Stimulated activated CD4-positive, alpha-beta T cell treated with anti-CD3 and anti-CD28 coated beads, Interleukin-1b, Interleukin-23, amount 100 ng/mL, for 1 hour (primary cell): ENCODE measurements at places on chromosomes 5 and 9.

GRCh38 chr9:13324988-13325387 is 45.5 kb upstream of the MPDZ start:
- no peak for DNase-seq

GRCh38 chr9:115333277-115334070 is 215.5 kb upstream of the TNC start:
- DNase-seq: no peak

GRCh38 chr9:134247918-134248631 is 78.2 kb upstream of the RXRA start:
- no peak for DNase-seq

GRCh38 chr9:95494022-95494415 is 22.8 kb downstream of the PTCH1 start:
- no peak for DNase-seq

- no peak for DNase-seq
Observed at GRCh38 chr5:139460455-139460854, 2.1 kb downstream of the ECSCR start.

GRCh38 chr9:120877276-120878034 is 467 bp upstream of the PHF19 start:
- DNase-seq: no peak

DNA sequence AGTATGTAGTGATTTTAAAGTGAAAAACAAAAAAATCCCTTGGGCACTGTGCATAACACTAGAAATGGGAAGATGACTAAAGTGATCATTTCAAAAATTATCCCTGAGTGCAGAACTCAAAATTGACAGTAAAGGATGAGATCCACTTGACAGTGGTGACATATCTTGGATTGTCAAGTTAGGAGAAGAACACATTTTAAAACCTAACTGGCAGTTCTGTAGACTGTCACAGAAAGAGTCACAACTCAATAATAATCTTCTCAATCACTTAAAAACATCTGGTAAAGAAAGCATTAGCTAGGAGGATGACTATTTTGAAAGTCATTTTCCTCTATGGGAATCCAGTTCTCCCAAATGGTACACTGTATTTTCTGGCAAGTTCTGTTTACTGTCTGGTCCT is 127.1 kb downstream of the PIP5K1B start:
- no peak for DNase-seq

DNA sequence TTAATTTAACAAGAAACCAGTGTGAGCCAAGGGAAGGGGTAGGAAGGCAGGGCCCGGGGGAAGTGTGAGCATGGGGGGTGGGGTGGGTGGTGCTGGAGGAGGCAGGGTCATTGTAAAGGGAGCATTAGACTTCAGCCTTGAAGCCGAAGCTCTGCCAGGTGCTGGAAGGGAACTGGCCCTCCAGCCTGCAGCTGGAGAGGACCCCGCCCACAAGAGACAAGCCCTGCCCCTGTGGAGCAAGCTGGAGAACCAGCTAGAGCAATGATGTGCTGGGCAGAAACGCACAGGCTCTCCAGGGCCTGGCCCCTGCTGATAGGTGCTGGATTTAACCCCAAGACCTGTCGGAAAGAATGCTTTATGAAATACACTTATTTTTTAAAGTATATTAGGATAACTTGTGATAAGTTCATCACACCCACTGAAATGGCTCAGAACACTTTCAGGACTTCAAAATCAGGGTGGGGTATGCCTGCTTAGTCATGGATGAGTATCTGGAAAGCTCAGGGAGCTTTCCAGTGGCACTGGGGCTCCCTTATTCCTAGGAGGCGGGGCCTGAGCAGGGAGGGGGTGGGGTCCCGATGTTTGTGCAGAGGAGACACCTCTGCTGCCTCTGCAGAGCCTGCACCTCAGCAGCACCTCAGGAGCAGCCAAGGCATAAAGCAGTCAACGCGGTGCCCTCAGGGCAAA is 27.1 kb downstream of the UBE2QL1 start:
- no peak for DNase-seq

DNA sequence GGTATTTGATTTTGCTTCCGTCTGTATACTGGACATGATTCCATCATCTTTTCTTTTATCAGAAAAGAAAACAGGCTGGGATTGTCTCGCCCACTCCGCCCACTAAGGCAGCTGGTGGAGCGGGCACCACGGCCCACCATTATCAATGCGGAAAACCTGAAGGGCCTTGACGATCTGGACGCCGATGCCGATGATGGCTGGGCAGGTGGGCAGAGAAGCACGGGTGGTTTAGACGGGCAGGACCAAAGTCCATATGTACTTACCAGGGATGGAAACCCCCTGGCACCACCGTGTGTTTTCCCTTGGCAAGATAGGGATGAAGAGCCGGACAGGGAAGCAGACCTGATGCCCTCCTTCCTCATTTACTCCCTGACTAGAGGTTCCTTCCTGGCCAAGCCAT is 53.7 kb downstream of the PRRC2B start:
- no peak for DNase-seq

- no peak for DNase-seq
Observed at GRCh38 chr9:105693435-105694189, 729 bp upstream of the TMEM38B start.

- DNase-seq: no peak
Observed at GRCh38 chr9:110399983-110400382, 62.3 kb upstream of the TXNDC8 start.

DNA sequence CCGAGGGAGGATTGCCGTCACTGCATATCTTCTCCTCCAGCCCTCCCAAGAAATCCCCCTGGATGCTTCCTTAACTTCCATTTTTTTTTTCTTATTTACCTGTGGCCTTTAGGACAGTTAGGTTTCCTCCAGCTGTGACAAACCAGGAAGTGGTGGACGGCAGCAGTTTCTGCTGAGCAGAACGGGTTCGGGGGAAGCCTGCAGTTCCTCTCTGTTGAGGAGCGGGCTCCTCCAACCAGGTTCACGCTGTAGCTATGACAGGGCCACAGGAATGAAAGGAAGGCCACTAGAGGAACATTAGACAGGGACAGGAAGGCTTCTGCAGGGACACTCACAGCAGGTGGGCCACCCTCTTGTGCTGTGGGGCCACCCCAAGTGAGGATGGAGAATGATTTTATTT is 76.7 kb upstream of the SYK start:
- no peak for DNase-seq

DNA sequence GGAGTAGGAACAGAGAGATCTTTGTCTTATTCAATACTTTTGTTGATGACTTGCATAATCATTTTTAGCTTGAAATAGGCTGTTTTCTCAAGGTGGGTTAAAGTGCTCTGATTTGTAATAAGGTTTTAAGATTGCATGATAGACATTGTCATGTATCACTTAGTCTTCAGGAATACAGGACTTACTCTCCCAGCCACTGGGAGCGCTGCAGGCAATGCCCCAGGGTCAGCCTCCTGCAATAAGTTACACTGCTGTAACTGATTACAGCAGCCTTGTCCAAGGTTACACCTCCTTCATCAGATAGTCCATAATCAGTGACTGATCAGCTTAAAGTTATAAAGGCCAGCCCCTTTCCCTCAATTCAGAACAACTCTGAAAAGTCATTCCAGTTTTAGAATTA is 218.6 kb downstream of the ESM1 start:
- no peak for DNase-seq

DNA sequence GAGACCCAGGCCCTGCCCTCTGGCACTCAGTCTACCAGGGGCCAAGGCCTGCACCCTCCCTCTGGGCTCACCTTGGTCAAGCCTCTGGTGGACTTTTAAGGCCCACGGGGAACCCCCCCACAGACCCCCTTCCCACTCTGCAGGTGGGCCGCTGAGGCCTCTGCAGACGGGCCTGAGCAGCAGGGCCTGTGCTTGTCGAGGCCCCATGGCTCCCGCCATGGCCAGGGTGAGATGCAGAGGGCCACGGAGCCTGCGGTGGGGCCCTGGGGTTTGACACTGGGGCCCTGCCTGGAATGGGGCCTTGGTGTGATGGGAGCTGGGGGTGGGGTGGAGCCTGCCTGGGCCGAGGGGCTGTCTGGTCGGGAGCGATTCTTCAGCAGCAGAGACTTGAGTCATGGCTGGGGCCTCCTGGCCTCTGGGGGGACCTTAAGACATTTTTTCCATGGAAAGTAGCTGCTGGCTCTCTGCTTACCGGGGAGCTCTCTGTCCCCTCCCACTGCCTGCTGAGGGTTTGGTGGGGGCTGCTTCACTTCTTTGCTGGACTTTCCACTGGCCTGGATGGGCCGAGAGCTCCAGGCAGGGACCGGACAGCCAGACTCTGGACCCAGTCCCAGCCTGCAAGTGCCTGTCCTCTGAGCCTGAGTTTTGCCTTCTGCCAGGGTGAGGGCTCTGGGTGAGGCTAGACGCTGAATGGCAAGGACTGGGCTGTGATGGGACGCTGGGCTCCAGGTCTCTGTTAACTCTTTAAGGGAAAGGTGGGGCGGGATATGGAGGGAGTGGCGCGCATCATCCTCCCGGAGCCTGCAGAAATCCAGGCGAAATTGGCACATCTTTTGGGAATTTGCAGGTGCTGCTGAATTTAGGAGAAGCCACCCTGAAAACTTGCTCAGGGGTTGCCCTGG is 132.2 kb downstream of the RXRA start:
- no peak for DNase-seq

DNA sequence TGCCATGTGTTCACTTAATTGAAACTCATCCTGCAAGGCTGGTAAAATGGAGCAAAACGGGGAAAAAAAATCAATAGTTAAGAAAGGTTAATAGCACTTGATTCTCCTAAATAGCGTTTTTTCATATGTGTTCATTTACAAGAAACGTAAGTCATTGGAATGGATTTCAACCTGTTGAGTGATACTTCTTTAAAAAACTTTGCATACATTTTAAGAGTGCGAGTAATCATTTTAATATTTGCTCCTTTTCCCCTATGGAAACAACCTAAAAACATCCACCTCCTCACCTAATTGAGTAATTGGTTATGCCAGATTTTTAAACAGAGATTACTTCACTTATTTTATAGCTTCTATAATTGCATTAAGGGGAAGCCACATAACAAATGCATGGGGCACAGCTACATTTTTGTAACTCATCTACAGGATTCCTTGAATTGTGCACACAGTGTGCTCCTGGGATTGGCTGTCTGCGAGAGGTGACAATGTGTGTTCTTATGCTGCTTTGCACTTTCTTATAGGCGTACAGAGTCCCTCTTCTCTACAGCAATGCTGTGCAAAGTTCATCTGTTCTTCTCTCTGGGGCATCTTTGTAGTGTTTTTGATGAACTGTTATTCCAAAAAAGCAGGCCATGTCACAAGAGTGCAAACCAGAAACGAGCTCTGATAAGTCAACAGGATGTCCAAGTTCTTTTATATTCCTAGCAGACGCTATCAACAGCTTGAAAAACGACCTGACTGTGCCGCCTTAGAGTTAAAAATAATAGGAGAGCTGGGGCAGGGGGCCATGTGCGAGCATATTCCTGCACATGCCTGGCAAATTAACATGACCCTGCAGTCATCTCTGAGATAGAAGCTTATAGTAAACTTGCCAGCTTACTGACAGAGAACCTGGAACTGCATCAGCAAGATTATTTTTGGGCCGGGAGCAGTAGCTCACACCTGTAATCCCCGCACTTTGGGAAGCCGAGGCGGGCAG is 117.9 kb downstream of the GOLPH3 start:
- no peak for DNase-seq

DNA sequence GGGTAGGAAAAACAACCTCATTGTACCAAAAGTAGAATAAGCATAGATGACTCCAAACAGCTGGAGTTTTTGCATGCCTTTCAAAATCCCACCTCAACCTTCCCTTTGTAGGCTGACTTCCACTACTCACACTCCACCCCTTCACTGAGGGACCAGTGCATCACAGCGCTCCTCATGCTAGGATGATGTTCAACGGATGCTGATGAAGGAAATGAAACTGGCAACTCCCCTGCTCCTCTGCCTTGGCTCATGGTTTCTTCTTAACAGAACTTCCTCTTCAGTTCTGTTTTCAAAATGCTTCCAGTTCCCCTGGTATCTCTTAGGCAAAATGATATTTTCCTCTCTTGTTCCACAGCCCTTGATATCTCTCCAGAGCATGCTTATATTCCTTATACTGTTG is 29.0 kb downstream of the LIFR start:
- DNase-seq: no peak

DNA sequence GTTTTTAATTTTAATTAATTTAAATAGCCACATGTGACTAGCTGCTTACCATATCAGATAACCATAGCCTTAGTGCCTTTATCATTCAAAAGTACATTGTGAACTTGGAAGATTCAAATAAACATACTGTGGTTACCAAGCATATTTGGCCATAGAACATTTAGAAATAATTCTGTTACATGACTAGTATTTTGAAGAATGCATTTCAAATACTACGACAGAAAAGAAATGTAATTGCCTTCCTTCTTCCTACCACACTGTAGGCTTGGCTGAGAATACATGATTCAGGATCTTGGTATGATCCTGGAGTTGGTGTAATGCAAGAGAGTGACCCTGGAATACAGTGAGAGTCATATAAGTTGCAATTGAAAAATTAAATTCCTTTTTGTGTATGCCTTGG is 109.7 kb upstream of the PCA3 start:
- DNase-seq: no peak

- no peak for DNase-seq
Observed at GRCh38 chr9:6029604-6030274, 14.3 kb upstream of the RANBP6 start.

- DNase-seq: peak; percentile 39
Observed at GRCh38 chr9:130701059-130702022, 7.8 kb downstream of the EXOSC2 start.

- no peak for DNase-seq
Observed at GRCh38 chr9:69204326-69204725, 30.2 kb downstream of the TJP2 start.

DNA sequence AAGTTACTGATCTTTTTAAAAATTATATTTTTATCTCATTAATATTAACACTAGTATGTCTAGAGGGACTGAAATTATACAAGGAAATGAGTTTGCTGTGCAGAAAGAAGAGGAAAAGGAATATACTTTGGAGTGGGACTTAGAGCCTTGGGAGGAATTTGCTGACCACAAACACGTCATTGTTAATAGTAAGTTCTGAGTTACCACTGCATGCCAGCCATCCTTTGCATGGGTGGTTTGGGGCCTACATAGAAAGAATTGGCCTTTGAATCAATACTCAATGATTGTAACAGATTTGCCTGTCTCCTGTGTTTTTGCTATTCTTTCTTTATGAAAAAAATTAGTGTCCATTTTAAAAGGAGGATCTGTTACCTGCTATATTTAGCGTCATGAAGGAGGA is 232.6 kb upstream of the TNC start:
- DNase-seq: no peak

- DNase-seq: no peak
Observed at GRCh38 chr9:105842023-105842644, 147.8 kb downstream of the TMEM38B start.

DNA sequence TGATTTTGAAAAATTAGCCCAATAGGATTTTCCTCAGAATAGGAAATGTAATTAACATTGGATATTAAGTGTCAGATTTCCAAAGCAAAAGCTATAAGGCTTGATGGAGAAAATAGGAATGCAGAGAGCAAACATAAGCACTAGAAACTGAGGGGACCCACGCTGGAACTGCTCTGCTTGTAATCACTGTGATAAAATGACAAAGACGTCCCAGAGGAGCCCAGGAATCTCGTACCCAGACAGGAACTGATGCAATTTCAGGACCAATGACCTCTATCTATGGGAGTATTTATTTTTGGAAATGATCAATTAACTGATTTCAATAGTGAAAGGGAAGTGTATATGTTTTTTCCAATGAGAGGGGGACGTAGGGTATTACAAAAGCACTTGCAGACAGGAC is 714.5 kb upstream of the WWC1 start:
- DNase-seq: no peak
